Activated CD8-positive, alpha-beta memory T cell treated with anti-CD3 and anti-CD28 coated beads for 24 hours (primary cell): ENCODE measurements at places on chromosomes 1 and 21.

GRCh38 chr1:7026169-7026568, 240.9 kb downstream of the CAMTA1 start:
- DNase-seq: no peak

DNA sequence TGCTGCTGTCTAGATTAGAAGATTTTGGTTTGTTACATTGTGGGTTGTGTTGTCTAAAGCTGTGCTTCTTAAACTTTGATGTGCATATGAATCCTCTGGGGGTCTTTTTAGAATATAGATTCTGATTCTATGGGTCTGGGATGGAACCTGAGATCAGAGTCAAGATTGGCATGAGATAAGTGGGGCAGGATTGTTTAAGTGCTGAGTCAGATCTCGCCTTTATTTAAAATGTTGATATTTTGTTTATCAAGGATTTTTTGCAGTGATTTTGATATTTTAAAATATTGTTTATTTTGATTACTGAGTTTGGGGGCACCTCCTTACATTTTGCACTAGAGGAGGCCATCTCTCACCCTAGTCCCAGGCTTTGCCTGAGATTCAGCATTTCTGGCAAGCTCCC, 114.8 kb downstream of the LAMC2 start:
- DNase-seq: no peak

DNA sequence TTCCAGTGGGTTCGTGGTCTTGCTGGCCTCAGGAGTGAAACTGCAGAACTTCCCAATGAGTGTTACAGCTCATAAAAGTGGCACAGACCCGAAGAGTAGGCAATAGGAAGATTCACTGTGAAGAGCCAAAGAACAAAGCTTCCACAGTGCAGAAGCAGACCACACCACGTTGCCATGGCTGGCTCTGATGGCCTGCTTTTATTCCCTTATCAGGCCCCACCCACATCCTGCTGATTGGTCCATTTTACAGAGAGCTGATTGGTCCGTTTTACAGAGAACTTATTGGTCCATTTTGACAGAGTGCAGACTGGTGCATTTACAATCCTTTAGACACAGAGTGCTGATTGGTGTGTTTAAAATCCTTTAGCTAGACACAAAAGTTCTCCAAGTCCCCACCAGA, 131.4 kb upstream of the CHRM3 start:
- DNase-seq: no peak

- no peak for DNase-seq
These were observed 487.9 kb downstream of the NPHP4 start for GRCh38 chr1:5504364-5504740.

- DNase-seq: no peak
These were observed 33.4 kb downstream of the KCNA2 start for GRCh38 chr1:110572751-110573150.

GRCh38 chr1:241972703-241973369, 15.3 kb downstream of the BECN2 start:
- DNase-seq: no peak

GRCh38 chr21:38075833-38076587, 159.8 kb upstream of the KCNJ6 start:
- DNase-seq: no peak

DNA sequence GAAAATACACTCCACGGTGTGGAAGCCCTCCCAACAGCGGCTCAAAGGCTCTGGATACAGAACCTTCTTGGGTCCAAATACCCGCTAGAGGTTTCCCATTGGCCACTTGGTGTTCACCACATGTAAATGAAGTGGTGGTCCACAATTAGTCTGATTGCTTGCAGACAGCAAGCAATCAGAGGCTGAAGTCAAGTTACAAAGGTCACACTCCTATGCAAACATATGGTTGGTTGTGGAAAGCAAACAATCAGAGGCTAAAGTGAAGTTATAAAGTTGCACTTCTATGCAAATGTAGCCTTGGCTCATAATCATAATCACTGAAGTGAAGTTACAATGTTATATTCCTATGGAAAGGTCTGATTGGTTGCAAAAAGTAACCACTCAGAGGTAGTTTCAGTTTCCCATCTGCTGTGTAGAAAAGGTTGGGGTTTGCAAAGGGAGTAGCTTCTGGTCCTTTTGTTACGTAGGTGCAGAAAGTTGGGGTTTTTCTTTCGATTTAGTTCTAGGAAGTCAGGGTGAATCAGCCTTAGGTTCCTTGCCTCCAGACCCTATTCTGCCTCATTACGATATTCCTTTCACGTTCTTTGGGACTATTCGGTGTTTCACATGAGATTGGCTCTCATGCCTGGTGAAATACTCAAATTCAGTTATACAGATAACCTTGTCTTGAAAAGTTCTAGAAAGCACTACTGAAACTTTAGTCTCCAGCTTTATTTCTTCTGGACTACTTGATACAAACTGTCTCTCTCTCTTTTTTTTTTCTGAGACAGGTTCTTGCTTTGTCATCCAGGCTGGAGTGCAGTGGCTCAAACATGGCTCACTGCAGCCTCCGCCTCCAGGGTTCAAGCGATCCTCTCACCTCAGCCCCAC, 36.7 kb upstream of the MTF2 start:
- DNase-seq: no peak

DNA sequence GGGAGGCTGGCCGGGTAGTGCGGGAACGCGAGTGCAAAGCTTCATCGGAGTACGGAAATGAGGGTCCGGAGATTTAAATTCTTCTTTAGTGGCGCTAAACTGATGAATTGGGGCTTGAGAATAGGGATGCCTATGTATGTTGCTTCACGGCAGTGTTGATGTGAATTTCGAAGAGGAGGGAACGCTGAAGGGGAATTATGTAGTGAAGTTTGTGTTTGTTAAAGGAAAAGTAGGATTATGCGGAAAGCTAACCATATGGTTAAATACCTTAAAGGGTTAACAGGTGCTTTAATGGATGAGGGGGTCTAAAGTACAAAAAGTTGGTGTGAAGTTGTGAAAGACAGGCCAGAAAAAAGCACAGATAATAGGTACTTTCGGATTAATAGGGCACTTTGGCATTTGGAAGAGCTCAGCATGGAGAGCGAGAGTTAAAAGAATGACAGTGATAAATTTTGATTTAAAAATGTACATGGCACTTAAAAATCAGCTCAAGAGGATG, 1.4 kb downstream of the HS2ST1 start:
- no peak for DNase-seq

GRCh38 chr1:231053493-231054162, 13.6 kb upstream of the FAM89A start:
- DNase-seq: no peak

GRCh38 chr1:237247442-237247841, 205.5 kb downstream of the RYR2 start:
- no peak for DNase-seq

- DNase-seq: no peak
These were observed 24.4 kb upstream of the TARBP1 start for GRCh38 chr1:234503193-234504050.
